ENCODE measurements at places on chromosomes 5 and 9.

GRCh38 chr5:37882636-37883035 is 42.8 kb upstream of the GDNF start:
- no peak for DNase-seq

- no peak for DNase-seq
Measured at GRCh38 chr5:137649228-137649935, 86.5 kb downstream of the KLHL3 start.

GRCh38 chr5:72556351-72557166 is 49.3 kb upstream of the ZNF366 start:
- DNase-seq: peak; percentile 19

- DNase-seq: no peak
Measured at GRCh38 chr5:103910786-103911185, 348.2 kb upstream of the NUDT12 start.

GRCh38 chr9:94082956-94083355 is 1.3 kb upstream of the PTPDC1 start:
- no peak for DNase-seq

DNA sequence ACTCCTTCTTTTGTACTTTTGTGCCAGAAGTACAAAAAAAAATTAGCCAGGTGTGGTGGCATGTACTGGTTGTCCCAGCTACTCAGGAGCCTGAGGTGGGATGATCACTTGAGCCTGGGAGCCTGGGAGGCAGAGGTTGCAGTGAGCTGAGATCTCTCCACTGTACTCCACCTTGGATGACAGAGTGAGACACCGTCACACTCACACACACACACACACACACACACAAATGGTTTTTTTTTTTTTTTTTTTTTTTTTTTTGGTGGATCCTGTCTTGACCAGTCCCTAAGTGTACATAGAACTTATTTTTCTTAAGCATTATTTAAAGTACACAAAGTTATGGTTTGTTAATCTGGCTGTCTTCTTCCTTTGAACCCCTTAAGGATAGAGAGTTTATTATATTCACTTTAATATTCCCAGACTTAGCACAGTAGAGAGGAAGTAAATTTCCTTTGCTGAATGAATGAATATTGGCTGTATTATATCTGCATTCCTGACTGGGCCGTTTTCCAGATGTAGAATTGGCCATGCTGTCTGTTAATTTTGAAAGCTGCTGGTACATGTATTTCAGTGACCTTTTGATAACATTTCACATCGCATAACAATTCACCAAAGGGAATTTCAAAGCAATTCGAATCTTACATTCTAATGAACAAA is 429.0 kb upstream of the ZNF608 start:
- no peak for DNase-seq

GRCh38 chr9:77386187-77386586 is 208.9 kb downstream of the VPS13A start:
- no peak for DNase-seq

GRCh38 chr9:7869340-7869739 is 69.8 kb upstream of the DMAC1 start:
- DNase-seq: no peak

DNA sequence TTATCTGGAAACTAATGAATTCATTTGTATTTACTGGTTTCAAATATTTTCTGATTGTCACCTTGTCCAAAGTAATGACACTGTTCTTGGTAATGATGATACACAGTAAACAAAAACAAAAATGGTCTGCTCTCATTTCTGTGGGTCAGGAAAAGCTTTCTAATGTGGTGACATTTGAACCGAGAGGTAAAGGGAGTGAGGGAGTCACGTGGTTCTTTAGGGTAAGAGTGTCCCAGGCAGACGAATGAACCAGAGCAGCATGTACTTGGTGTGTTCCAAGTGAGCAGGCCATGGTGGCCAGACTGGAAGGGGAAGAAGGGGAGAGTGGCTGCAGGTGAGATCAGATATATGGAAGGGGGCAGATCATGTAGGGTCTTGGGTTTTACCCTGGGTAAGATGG is 247.0 kb upstream of the SLC30A5 start:
- DNase-seq: no peak

DNA sequence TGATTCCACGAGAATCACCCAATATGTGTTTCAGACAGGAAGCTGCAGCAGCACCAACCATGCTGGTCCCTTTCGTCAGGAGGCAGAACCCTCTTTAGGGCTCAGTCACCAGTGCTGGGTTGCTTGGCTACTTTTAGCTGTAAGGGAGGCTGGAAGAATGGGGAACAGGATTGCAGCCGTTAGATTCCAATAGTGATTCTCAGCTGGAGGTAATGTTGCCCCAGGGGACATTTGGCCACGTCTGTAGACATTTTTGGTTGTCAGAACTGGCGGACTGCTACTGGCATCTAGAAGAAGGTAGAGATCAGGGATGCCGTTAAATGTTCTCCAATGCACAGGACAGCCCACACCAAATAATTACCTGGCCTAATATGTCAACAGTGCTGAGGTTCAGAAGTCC is 81.8 kb downstream of the ANKRD33B start:
- DNase-seq: no peak

DNA sequence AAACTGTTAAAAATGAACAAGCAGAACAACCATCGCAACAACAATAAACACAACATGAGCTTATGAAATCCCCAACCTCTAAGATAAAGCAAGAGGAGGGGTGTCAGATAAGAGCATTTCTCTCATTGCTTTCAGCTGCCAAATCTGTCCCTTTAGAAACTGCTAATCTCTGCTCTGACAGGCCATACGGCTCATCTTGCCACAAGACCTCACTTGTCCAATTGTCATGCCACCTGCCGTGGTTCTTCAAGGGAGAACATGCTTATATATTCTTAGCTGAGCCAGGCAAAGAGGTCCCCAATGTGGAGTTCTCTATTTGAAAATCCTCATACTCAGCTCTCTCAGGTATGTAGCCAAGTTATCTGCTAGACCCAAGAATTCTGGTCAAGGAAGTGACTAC is 405.0 kb upstream of the TNC start:
- no peak for DNase-seq

- no peak for DNase-seq
Measured at GRCh38 chr5:33611877-33612276, 171.1 kb downstream of the TARS1 start.

GRCh38 chr9:135416664-135417290 is 62.8 kb upstream of the PPP1R26 start:
- no peak for DNase-seq

DNA sequence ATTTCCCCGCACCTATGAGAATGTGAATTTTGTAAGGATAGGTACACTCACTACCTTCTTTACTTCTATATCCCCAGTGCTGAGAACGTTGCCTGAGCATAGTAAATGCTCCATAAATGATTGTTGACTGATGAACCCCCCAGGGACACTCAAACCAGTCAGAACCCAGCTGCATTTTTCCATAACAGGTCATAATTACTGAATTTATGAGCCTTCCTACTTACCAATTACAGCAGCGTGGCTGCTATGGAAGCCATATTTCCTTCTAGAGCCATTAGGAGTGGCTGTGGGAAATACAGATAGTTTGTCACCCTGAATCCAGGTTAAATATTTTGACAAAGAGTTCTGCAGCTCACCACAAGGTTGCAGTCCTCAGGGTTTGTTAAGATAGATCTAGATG is 135.0 kb downstream of the TAF11L14 start:
- DNase-seq: no peak

DNA sequence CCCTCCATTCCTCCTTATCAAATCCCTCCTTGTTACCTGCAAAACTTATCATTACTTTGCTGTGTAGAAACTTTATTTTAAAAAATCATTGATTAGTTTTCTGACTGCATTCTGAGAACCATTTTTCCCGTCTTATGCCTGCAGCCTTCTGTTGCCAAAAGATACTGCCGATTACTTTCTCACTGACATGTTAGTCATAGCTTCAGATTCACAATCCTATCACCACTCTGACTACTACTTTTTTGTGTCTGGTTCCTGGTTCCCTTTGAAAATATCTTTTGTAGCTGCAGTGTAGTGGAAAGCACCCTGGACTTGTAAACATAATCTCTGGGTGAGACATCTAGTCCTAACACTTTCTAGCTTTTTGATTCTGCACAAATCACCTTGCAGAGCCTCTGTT is 71.7 kb downstream of the NR2F1 start:
- DNase-seq: no peak

DNA sequence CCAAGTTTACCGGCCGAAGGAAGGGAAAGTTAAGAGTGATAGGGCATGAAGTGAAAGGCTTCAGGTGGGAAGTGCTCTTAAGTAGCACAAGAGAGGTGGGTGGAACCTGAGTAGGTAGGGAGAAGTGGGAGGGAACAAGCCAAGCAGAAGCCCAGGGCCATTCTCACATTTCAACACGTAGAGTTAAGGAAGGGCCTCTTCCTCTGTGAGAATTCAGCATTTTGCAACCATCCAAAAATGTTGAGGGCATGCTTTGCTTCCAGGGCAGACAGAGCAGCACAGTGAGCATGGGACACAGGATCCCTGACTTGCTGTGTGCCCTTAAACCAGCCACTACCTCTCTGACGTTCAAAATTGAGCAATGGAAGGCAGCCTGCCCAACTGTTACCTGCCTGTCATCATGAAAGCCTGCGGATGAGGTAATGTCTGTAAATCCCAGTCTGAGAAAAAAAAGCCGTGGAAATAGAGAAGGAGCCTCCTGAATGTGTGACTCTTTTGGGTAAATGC is 3.3 kb downstream of the CYFIP2 start:
- peak; percentile 41 for DNase-seq

DNA sequence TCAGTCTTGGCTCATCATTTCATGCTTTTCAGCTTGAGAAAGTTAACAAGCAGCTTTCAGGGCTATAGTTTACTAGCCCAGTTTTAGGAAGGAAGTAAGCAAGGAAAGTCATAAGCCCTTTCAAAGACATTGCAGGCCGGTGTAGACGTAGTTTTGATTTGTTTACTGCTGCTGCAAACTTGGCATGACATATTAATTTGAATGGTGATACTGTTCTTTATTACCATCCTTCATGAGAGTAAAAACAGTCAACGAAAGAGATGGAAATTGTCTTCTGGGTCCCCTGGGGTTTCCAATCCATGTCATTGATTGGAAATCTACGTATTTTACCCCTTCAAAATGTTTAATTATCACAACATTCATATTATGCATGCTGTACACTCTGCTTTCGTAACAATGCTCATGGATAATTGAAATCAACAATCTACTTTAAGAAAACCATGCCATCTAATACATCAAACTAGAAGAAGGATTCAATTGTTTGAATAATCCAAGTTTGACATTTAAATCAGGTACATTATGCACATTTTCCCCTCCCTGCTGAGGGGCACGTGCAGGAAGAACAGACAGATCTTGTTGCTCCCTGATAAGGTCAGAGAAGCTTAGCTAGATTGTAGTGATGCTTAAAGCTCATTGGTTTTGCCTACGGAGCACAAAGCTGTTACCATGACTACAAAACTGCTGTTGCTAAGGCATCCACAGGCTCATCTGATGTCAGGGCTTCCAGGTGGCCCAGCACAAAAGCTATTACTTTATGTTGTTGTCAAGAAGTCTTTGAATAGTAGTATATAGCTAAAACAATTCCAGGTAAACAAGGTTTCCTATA is 139.9 kb upstream of the PRLR start:
- DNase-seq: no peak

DNA sequence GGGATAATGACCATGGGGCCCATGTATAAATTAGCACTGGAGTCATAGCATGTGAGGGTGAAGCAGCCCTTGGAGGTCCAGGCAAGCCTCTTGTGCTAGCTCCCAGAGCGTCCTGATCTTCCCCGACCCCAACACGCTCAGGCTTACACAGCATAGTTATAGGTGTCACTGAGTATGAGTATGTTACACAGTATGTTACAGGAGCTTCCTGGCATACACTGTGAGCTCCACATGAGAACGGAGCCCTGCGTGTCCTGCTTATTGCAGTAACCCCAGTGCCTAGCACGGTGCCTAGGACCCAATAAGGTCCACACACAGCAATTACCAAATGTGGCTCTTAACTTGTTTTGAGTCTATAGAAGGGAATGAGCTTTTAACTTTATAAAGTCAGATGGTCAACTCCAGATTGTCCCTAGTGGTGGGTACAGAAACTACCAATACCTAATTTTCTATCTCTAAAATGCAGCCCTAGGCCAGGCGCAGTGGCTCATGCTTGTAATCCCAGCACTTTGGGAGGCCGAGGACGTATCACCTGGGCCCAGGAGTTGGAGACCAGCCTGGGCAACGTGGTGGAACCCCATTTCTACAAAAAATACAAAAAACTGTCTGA is 64.1 kb downstream of the PLAC8L1 start:
- DNase-seq: no peak

- no peak for DNase-seq
Measured at GRCh38 chr5:169301986-169302385, 1.0 kb upstream of the SLIT3 start.

DNA sequence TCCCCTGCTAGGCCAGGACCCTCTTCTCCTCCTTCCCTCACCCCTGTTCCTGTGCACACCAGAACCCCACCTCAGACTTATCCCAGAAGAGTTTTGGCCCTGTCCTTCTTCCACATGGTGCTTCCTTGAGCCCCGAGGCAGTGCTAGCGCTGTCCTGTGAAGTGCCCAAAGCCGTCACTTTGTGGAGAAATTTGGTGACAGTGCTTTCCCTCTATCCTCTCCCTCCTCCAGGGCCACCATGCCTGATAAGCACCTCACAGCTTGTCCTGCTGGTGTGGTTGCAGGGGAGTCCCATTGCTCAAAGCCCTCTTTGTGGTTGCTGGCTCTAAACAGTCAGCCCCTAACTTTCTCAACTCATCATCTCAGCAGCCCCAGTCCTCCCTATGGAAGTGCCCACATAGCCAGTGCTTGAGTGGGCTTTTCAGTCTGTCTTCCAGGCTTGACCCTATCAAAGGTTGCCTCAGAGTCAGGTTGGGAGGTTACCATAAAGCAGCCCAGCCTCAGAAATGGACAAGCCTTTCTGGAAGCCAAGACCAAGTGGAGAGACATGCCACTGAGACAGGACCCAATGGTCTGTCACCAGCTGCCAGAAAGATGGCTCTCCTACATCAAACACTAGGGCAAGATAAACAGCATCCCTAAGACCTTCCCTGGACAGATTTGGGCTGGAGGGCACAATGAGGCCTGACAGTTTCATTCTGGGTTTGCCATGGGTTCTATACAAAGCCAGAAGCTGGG is 18.0 kb downstream of the IGIP start:
- DNase-seq: no peak

- DNase-seq: no peak
Measured at GRCh38 chr9:3887786-3888496, 362.1 kb upstream of the RFX3 start.

GRCh38 chr5:120207129-120207528 is 257.0 kb upstream of the PRR16 start:
- no peak for DNase-seq

GRCh38 chr9:32722704-32723103 is 60.6 kb upstream of the TMEM215 start:
- no peak for DNase-seq

GRCh38 chr9:64128572-64128971 is 1156.4 kb downstream of the FOXD4L5 start:
- DNase-seq: no peak

DNA sequence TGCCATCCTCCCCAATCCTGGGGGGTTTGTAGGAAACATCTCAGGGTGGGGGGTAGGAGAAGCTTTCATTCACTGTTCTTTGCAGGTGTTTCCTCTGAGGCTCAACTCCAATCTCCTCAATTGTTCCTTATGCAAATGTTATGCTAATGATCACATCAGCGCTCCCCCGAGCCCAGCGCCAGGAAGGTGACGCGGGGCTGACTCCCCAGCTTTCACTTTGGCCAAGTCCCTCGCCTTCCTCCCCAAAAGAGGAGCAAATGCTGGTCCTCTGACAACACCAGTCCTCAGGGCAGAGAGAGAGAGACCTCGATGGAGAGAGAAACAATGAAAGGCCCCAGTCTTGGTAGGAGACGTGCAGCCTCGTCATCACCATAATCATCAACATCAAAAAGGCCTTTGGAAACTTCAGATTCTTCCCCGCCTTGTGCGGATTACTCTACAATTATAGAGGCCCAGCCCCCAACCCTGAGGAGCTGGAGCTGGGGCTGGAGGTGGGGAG is 39.1 kb downstream of the PCDH1 start:
- DNase-seq: no peak
